Fibroblast of upper back skin (primary cell): ENCODE measurements at places on chromosomes 7 and 10.

GRCh38 chr7:127798023-127798422 lies 146.0 kb downstream of the SND1 start:
- DNase-seq: peak; percentile 20

- peak; percentile 59 for DNase-seq
Observed at GRCh38 chr10:91883549-91884444, 25.5 kb downstream of the FGFBP3 start.

GRCh38 chr7:37212051-37212450 lies 236.6 kb downstream of the ELMO1 start:
- DNase-seq: no peak

DNA sequence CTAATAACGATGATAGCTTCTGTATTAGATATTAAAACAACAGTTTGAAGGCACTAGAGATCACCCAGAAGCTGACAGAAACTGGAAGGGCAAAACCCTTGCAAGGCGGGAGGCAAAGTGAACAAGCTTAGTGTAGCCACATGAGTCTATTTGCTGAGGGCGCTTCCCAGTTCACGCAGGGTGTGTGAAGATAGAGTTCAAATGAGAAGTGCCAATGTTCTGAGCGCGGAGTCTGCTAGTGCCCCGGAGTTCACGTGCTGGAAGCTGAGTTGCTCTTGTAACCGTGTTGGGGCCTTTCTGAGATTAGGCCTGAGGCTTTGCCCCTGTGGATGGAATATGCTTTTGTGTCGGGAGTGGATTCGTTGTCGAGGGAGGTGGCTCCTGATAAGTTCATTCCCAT lies 16.6 kb upstream of the GTPBP4 start:
- DNase-seq: no peak

DNA sequence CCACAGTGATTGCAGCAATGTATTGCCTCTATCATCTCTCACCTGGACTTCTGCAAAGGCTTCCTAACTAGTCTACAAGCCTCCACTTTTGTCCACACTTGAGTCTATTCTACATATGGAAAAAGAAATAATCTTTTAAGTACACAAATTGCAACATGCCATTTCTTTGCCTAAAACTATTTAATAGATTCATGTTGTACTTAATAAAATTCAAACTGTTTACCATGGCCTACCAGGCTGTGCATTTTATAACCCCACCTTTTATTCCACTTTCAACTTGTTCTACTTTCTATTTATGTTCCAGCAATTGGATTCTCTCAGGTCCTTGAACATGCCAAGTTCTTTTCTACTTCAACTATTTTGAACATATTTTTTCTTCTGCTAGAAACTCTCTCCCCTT lies 128.7 kb downstream of the GPR85 start:
- no peak for DNase-seq

DNA sequence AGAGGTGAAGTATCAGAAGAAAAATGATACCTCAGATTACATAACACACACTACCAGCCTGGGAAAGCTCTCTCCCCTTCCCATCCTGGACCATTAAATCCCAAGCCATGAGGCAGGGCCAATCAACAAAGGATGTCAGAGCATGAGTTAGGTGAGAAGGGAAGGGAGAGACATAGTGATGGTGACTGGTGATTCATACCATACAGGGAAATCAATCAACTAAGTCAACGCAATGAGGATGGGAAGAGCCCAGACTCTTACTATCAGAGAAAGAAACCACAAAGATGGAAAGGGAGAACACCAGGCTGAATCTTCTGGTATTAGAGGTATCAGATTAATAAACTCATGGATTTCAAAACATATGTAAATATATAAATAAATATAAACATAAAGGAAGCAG lies 185.4 kb downstream of the KMT2E start:
- DNase-seq: peak; percentile 39

GRCh38 chr7:150966002-150966401 lies 12.1 kb downstream of the KCNH2 start:
- no peak for DNase-seq

- DNase-seq: no peak
Observed at GRCh38 chr7:151247611-151248345, 716 bp downstream of the SMARCD3 start.

- peak; percentile 70 for DNase-seq
Observed at GRCh38 chr7:46847126-46847525, 734.8 kb downstream of the TNS3 start.

GRCh38 chr7:101814991-101815825 lies 2.2 kb upstream of the CUX1 start:
- DNase-seq: no peak

DNA sequence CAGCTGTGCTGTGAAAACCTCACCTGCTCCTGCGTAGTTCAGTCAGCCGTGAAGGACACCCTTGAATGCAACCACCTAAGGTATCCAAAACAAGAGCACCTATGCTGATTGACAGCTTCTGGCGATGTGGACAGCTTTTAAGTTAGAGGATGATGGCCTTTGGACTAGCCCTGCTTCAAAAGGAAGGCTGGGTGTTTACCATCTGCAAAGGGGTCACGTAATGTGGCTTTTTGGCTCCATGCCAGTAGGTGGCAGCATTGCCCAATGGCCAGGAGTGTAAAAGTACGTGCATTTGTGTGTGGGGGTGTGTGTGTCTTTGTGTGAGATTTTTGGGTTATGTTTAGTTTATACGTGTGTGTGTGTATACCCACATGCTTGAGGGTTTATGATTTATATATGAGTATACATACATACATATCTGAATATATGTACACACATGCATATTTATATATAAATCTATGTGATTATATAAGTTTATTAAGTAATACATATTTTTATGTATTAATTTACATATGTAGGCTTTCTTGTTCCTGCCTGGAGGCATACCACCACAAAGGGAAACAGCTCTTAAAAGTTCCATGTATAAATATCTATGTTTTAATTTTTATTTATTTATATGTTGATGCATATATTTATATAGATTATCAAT lies 236.3 kb upstream of the ANKRD30A start:
- DNase-seq: peak; percentile 3

GRCh38 chr10:93813507-93814465 lies 56.0 kb downstream of the LGI1 start:
- peak; percentile 17 for DNase-seq

DNA sequence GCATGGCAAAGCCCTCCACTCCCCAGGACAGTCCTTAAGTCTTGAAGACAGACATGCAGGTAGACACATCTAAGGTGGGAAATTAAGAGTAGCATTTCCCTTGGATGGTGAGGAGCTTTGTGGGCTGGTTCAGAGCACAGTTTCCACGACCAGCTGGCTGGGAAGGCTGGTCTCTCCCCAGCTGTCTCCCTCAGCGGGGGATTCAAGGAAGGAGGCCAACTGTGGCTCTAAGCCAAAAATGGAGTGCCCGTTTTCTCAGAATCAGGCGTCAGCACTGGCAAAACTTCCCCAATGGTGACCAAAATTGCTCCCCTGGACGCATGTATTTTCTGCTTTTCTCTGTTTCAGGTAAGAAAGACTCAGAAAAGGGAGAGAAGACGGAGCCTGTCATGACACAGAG lies 230.6 kb upstream of the FZD8 start:
- no peak for DNase-seq

GRCh38 chr7:27173511-27173955 lies 587 bp downstream of the HOXA10 start:
- DNase-seq: no peak

GRCh38 chr7:105101864-105102263 lies 87.9 kb downstream of the KMT2E start:
- no peak for DNase-seq

GRCh38 chr7:111535142-111535870 lies 27.0 kb downstream of the IMMP2L start:
- no peak for DNase-seq

GRCh38 chr10:62038609-62039190 lies 137.2 kb downstream of the ARID5B start:
- peak; percentile 94 for DNase-seq

DNA sequence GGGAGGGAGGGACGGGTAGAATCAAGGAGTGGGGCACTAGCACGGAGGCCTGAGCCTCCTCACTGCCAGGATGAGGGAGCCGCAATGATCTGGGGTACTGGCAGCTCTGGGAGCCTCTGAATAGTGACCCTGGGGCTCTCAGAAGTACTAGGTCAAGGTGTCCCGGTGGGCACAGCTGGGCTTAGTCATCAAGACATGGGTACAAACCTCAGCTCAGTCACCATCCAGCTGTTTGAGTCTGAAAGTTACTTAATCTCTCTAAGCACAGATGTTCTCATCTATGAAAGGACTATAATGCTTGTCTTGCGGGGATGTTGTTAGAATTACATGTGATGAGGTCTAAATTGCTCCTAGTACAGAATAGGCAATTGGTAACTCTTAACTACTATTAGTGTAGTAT lies 276.8 kb downstream of the KCNMA1 start:
- no peak for DNase-seq

DNA sequence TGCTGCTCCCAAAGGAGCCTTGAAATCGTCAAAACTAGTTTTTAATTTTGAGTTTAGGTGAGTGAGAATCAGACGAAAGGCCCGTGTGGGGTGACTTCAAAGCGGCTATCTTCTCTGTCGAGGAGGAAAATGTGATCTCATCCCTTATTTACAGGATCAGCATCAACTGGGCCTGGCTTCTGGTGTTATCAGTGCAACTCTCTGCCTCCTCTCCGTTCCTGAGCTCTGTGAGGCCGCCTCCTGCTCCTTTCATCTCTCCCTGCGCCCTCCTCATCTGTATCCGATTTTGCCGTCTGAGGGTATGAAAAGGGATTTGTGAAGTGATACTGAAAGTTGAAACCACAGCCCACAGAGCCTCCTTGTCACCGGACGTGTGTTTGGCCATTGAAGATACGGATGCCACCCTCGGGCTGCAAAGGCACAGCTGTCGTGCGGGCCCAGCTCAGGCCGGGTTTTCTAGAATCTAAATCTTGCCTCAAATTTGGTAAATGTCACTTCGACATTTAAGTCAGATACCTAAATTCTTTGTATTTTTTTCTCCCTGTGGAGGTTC lies 408.7 kb upstream of the ADARB2 start:
- DNase-seq: no peak

DNA sequence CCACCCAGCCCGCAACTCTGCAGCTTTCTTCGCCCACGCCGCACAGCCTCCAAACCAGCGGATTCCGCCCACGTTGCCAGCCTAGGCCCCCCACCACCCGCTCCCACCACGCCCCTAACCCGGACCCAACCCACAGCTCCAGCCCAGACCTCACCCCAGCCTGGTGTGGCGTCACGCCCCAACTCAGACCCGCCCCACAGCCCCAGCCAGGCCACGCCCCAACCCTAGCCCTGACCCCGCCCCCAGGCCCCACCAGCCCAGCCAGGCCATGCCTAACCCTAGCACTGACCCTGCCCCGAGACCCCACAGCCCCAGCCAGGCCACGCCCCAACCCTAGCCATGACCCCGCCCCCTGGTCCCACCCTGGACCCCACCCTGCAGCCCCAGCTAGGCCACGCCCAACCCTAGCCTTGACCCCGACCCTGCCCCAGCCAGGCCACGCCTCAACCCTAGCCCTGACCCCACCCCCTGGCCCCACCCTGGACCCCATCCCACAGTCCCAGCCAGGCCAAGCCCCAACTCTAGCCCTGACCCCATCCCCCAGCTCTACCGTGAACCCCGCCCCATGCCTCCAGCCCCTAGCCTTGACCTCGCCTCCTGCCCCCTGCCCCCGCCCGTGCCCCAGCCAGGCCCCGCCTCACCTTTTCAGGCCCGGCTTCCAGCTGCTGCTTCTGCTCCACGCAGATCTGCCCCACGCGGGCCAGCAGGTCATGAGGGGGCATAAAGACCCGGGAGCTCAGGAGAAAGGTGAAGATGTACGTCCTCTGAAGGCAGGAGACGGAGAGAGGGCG lies 64.0 kb downstream of the RASGEF1A start:
- DNase-seq: no peak

DNA sequence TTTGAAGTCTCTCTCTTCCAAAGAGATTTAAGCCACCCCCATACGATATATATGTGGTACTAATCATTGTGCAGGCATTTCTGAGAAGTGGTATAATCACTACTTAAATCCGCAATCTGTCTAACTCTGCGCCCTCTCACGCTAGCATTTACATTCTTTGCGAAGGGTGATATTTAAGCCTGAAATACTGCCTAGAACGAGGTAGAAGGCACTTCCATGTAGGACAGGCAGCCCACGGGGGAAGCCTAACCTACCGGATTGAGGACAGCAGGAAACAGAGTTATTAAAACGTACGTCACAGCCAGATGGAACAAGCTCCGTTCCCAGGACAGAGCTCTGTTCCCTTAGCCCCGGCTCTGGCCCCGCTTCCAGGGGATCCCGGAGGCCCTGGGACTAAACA lies 59.3 kb upstream of the ECHDC3 start:
- no peak for DNase-seq

DNA sequence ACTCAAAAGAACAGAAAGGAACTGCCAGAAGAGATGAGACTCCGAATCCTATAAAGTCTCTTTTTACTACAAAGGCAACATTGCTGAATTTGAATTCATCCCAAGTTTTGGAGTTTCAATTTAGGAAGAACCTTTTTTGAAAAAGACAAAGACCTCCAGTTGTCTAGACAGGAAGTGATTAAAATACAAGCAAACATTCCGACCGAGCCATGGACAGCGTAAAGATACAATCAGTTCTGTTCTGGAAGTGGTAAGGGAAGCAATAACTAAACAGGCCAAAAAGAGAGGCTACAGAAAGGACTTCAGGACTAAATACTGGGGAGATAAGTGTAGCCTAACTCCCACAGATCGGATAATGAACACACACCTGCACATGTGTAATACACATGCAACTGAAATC lies 101.0 kb downstream of the SMURF1 start:
- DNase-seq: peak; percentile 40

GRCh38 chr7:68564306-68565135 lies 1033.8 kb upstream of the AUTS2 start:
- DNase-seq: peak; percentile 50

GRCh38 chr10:107103174-107104025 lies 61.1 kb downstream of the SORCS1 start:
- no peak for DNase-seq

DNA sequence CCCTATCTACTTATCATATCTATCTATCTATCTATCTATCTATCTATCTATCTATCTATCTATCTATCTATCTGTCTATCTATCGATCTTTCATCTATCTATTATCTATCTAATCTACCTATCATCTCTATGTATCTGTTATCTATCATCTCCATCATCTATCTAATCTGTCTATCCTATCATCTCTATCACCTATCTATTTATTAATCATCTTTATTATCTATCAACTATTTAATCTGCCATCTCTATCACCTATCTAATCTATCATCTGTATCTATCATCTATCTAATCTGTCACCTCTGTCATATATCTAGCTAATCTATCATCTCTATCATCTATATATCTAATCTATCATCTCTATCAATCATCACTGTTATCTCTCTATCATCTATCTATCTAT lies 736.3 kb downstream of the TYW1 start:
- DNase-seq: no peak

- DNase-seq: no peak
Observed at GRCh38 chr10:125144693-125145623, 15.4 kb downstream of the CTBP2 start.

- no peak for DNase-seq
Observed at GRCh38 chr10:27844223-27844622, 98.6 kb upstream of the MKX start.

- DNase-seq: no peak
Observed at GRCh38 chr7:151936207-151936606, 20.0 kb upstream of the GALNTL5 start.

- no peak for DNase-seq
Observed at GRCh38 chr10:108411206-108411605, 1246.7 kb upstream of the SORCS1 start.
